NCI-H187 (cell line): ENCODE measurements at places on chromosomes 12 and 14.

- no peak for DNase-seq
Measured at GRCh38 chr12:114995891-114996290, 311.9 kb upstream of the TBX3 start.

- DNase-seq, result no peak
Measured at GRCh38 chr14:89011355-89012281, 187.2 kb downstream of the TTC8 start.

DNA sequence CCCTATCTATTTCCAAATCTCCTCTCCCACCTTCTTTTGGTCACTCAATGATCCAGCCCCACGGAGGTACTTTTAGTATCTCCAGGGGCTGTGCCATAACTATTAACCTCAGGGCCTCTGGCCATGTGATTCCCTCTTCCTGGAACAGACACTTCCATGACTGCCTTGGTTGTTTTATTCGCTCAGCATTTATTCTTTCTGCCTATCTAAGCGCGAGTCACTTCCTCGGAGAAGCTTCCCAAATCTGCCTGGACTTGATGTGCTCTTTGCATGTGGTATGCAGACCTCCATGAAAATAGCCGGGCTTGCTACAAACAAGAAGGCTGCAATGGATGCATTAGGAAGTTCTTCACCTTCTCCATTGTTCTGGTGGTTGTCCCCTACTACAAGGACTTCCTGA lies 939.0 kb upstream of the TMEM132C start:
- DNase-seq, result no peak

DNA sequence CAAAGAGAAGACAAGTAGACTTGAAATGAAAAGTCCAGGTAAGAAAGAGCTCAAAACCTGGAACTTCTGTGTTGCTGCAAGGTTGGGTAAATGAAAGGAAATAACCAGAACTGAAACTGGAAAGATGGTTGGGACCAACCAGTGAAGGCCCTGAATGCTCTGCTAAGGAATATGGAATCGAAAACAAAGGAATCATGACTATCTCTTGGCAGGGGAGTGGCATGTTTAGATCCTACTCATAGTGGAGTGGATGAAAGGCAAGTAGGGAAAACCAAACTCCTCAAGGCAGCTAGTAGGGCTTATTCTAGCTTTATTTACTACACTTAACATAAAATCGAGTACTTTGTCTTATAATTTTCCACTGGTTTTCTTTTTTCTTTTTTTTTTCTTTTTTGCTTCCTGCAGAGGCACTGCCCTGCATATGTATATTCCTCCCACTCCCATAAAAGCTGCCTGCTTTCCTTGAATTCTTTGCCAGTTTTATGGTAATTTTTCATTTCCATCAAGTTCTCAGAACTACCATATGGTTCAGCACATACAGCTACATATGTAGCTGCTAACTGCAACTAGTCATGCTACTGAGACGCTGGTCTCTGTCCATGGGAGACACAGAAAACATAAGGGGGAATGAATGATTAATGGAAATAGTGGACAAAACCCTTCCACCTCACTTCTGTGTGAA lies 247.1 kb upstream of the TMTC1 start:
- DNase-seq, result no peak

DNA sequence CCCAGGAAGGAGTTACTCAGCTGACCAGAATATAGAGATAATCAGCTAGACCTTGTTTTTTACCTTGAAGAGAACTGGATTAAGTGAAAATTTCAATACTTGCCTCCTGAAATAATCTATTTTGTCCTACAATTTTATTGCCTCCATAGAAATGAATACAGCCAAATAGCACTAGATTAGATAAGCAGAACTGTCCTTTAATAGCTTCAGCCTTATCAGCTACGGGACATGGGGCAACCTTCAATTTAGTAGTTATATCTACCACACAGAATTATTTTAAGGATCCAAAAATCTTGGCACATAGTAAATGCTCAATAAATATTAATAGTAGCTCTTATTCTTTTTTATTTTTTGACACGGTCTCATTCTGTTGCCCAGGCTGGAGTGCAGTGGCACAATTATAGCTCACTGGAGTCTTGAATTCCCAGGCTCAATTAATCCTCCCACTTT lies 67.2 kb upstream of the PLEKHG3 start:
- no peak for DNase-seq

DNA sequence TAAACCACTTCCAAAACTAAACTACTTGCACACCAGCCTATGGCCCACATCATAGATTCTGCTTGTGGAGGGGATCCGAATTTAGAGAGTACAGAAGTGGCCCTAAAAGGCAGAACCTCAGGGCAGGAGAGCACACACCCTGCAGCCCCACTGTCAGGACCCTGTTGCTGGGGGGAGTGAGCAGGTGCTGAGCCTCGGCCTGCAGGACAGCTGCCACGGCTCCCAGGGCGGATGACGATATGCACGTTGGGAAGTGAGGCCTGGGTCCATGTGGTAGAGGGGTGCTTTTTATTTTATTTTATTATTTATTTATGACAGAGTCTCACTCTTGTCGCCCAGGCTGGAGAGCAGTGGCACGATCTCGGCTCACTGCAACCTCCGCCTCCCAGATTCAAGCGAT lies 73.5 kb downstream of the TNFAIP2 start:
- no peak for DNase-seq

DNA sequence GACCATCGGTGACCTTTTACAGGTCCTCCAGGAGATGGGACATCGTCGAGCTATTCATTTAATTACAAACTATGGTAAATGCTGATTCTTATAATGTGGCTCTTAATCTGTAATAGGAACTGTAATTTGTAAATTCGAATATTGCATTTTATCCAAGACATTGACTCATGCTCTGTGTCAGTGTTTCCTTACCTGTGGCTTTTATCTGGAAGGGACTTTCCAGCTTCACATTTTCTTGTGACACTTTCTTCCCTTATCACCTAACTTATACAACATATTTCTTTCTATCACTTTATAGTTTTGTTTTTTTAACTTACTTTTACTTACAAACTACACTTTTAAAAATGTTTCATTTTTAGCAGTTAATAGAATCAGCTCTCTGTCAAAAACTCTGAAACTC lies 14.8 kb downstream of the IRAK3 start:
- no peak for DNase-seq

- no peak for DNase-seq
Measured at GRCh38 chr14:90797451-90797850, 18.8 kb downstream of the TTC7B start.

- peak; percentile 80 for DNase-seq
Measured at GRCh38 chr14:103910262-103910935, 17.9 kb upstream of the TDRD9 start.

DNA sequence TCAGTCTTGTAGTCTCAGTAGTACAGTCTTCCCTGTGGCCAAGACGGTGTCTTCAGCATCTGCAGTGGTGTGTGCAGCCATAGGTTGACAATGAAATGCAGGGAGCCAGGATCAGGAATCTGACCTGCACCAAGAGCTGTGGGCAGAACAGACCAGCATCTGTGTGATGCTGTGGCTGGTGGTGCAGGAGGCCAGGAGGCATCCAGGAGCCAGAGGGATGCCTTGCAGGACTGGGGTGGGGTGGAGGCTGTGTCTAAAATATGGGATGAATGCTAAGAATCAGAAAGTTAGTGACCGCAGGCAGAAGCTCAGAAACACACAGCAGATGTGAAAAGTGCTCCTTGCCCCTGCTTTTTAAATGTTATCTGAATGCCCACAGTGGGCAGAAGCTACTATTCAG lies 209.7 kb downstream of the CACNA1C start:
- DNase-seq, result no peak
